Umbilical cord (tissue), 2 donors: ENCODE measurements at places on chromosomes 4 and X. TPM values are rescaled to one million over a fixed set of nuclear protein-coding genes. Genes with fewer than 3 reads are reported as not detected.
A peak's percentile ranks its signal among the peaks of the same experiment; 100 is the strongest.

NSUN7 gene
- 0.48 TPM for total RNA-seq

RBMXL3 gene
- total RNA-seq, result 1.4 TPM

COX7B2 gene
- not detected for total RNA-seq

MRFAP1 gene
- 63.6 TPM for total RNA-seq

MAGEA2B gene
- total RNA-seq, result not detected

DNA sequence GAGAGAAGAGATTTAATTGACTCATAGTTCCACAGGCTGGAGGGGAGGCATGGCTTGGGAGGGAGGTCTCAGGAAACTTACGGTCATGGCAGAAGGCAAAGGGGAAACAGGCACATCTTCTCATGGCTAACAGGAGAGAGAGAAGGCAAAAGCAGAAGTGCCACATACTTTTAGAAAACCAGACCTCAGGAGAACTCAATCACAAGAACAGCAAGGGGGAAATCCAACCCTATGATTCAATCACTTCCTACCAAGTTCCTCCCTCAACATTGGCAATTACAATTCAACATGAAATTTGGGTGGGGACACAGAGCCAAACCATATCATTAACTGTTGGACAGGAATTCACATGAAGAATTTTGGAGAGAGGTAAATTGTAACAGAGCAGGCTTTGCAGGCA is 485.3 kb upstream of the PITX2 start:
- no peak for DNase-seq

DNA sequence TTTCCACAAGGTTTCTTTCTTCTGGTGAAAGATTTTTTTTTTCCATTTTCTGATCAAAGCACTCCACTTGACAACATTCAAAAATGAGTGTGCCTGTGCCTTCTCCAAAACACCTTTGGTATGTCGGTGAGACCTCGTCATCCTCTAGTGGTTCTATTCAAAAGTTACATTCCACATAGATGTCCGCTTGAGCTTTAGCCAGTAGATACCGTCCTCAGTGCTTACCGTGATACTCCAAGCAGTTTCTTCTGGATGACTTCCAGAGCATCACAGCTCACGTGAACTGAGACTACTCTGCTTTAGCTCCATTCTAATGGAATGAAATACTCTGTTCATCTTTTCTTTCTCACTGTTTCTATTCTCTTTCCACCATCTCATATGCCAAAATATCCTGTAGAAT is 38.2 kb upstream of the VEGFC start:
- DNase-seq, result no peak

GRCh38 chr4:154961263-154961662 is 180.2 kb downstream of the RBM46 start:
- DNase-seq, result peak; percentile 24

DNA sequence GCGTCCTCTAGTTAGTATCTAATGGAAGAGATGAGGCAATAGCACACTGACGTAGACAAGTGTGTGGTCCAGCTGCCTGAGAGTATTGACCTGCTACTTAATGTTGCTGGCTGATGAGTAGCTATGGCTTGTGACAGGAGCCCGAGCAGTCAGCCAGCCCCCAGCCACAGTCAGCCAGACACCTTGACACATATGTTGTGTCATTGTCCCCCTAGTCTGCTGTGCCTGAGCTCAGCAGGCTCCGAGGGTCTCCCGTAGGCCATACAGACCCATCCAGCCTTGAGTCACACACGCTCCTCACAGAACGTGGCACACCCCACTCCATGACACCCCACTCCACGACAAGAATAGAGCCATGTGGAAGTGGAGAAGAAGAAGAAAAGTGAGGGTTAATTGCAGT is 362.1 kb downstream of the UNC5C start:
- DNase-seq, result no peak
